ENCODE measurements at places on chromosomes 7 and 10.

DNA sequence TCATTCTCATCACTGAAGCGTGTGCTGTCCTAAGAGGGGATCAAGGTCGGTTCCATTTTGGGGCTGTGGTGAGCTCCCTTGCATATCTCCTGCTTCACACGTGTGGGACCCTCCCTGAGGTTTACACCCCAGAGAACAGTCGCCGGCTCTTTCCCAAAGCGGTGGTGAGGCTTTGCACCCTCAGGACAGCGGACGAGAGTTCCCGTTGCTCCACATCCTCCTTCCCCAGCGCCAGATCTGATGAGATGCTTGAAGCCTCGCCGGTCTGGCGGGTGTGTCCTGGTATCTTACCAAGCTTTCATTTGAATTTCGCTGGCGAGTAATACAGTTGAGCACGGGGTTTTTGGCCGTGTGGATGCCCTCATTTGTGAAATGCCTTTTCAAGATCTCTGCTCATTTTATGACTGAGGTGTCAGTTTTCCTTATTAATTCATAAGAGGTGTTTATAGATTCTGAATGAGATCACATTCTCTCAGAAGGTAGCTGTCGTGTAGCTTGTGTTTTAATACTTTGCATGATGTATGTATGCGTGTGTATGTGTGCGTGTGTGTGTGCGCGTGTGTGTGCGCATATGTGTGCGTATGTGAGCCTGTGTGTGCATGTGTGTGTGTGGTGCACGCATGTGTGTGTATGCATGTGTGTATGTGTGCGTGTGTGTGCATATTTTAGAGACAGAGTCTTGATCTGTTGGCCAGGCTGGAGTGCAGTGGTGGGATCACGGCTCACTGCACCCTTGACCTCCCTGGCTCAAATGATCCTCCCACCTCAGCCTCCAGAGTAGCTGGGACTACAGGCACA is 30.7 kb downstream of the ELFN1 start:
- no peak for DNase-seq

DNA sequence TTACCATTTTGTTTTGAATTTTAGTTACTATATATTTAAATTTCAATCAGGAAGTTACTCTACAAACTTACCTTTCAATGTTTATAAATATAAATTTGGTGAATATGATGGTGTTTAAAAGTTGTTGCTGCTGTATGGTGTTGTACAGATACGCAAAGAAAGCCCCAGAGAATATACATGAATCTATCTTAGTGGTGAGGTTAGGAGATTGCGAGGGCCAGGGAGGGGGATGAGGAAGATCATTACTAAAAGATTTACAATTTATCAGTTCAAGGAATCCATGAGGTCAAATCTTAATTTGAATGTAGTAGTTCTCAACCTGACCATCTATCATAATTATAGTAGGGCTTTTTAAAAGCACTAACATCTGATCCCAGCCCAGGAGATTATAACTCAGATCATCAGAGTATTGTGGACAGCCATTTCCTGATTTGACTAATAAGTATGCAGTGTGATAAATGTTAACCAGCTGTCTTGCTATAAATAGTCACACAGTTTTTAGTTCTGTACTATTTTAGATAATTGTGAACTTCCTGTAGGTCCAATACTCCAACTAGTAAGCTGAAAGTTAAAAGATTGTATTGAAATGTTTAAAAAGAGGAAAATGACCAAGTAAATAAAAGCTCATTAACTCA is 23.6 kb downstream of the FAM3C start:
- no peak for DNase-seq

GRCh38 chr10:12351447-12351846 is 2.1 kb downstream of the CAMK1D start:
- no peak for DNase-seq

- DNase-seq = no peak
Observed at GRCh38 chr10:124126145-124126982, 33.0 kb upstream of the CHST15 start.

DNA sequence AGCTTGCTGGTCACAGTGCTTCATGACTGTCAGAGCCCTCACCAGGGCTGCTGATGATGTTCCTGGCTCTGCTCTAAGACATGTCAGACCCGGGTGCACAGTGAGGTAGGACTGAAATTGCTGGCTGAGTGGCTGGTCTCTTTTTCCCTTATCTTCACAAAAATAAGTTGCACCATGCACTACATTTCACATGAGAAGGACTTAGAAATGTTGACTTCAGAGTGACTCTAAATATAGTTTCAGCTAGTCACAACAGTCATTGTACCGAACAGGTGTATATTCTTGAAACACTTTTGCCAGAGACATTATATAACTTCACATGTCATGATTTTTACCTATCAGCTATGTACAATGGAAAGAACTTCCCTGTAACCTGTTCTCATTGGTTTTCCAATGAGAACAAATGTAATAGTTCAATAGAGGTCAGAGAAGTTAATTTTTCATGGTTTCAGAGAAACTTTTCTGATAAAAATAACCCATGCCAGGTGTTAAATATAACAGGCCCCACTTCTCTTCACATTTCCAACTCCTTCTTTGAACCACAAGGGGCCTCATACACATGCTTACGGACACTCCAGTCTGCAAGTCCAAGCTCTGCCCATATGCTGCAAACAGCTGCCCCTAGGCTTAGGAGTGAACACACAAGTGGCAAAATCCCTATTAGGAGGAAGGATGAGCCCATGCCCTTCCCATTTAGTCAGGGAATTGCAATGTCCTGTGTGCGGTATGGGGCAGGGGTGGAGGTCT is 115.6 kb downstream of the CDK6 start:
- no peak for DNase-seq

DNA sequence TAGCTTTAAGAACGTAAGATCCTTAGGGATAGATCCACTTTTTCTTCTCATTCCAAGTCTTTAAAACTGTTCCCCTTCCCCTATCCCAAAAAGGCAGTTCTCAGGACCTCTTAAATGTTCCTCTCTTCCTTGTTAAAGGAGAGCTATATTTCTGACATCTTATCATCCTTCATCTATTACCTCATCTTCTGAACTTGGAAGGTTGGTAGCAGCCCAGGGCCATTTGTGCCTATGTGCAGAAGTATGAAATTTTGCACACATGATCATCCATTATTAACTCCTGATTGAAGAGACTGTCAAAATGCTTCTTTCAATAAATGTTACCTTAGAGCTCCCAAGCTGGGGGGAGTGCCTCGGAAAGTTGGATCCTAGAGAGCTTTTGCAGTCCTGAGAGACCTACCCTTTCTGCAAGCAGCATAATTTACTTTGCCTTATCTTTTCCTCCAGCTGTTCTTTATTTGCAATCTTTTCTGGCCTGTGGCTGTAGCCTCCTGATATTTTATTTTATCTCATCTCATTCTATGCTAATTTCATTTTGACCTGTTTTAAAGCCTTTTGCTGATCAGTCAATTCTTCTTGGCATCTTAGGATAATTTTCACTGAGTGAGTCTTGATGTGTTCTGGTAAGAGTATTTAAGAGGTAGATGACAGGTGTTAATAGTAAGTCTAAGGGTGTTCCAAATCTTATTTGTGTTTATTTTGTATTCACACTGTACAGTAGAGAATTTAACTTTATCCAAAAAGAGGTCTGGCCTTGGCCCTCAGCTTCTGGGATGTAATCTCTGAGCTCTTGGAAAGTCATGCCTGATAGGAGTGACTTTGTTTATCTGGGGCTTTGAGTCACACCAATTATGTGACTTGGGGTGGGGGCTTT is 135.0 kb upstream of the PDLIM1 start:
- no peak for DNase-seq

DNA sequence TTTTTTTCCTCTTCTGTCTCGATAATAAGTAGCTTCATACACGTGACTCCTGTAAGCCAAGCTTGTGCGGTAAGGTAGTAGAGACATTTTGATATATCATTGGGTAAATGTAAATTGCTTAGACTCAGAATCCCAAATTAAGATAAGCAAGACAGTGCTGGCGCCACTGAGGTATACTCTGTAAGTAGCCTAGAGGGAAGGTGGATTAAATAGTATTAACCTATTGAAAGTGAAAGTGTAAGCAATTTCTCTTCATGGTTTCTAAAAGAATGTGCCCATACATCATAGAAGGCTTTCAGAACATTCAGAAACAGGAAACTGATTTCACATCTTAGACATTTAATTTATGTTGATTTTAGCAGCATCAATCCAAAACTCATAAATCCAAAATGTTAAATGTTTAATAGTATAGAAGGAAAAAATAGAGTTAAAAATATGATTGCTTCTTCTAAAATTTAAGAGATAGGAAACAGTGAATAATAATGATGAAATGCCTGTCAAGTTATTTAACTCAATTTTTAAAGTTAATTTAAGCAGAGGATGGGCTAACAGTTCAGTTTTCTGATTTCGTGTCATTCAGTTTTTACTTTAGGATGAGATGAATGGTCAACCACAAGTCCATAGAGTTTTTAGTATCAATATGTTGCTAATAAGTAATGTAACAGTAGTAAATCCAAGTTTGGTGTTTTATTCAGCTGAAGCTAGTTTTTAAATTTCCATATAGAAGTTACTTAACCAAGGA is 36.8 kb downstream of the LRRC72 start:
- DNase-seq = peak; percentile 51

GRCh38 chr10:60710041-60710440 is 68.2 kb upstream of the CDK1 start:
- no peak for DNase-seq

- no peak for DNase-seq
Observed at GRCh38 chr7:51982653-51983052, 666.0 kb upstream of the COBL start.

GRCh38 chr7:100089458-100090196 is 858 bp downstream of the COPS6 start:
- no peak for DNase-seq

- DNase-seq = no peak
Observed at GRCh38 chr7:103870664-103871063, 118.8 kb downstream of the RELN start.

GRCh38 chr10:101807158-101807557 is 11.1 kb downstream of the OGA start:
- DNase-seq = no peak

GRCh38 chr7:132158841-132159240 is 417.4 kb downstream of the PLXNA4 start:
- no peak for DNase-seq

GRCh38 chr7:36910859-36911258 is 186.6 kb upstream of the AOAH start:
- no peak for DNase-seq

GRCh38 chr7:25844102-25844870 is 307.7 kb upstream of the NFE2L3 start:
- no peak for DNase-seq

- no peak for DNase-seq
Observed at GRCh38 chr7:117385363-117386109, 41.8 kb downstream of the ASZ1 start.

GRCh38 chr10:100506596-100507356 is 12.9 kb downstream of the SEC31B start:
- DNase-seq = no peak

- DNase-seq = no peak
Observed at GRCh38 chr7:70259502-70259901, 661.2 kb downstream of the AUTS2 start.

DNA sequence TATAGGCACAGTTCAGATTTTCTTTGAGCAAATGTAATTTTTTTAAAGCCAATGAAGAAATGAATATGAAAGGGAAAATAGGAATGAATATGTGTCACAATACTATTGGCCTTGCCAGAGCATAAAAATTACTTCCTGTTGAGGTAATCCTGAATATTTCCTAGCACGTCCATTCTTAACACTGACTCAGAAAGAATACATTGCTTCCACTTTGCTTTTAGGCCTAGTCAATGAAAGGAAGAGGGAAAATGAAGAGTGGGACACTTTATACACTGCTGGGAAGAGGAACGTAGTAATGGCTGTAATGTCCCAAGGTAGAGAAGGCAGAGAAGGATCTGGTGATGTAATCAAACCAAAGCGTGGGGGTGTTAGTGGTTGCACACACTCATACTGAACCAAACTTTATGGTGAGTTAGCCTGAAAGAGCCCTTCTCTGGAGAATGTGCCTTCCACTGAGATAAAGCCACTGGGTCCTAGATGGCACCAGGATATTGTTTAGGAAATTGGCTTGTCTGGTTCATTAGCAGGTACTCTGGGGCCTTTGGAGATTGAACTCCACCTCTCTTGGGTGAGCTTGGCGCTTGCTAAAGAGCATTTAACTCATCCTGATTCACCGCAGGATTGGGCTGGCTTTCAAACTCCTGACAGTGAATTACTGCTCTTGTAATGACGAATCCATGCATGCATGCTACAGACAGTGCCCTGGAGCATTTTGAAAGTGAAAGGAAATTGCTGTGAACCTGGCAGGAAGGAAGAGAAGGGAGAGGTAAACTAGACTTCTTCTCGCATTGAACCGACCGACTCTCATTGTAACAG is 254.9 kb downstream of the KIAA1217 start:
- DNase-seq = no peak

DNA sequence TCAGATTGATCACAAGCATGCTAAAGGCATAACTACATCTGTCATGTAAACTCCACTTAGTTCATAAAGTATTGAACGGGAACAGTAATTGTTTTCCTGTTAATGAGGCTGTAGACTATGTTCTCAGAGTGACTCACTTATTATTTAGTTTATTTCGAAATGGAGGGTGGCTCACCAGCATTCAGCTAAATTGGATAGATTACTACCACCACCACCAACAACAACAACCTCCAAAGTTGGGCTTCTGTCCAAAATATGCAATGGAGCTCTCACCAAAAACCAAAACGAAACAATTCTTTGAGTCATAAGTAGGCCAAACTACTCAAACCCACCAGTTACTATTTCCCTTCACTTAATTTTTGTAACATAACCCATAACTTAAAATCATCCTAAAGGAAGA is 127.9 kb upstream of the NRBF2 start:
- DNase-seq = no peak

GRCh38 chr10:86480571-86480970 is 41.0 kb downstream of the WAPL start:
- no peak for DNase-seq

- no peak for DNase-seq
Observed at GRCh38 chr10:59337201-59337652, 25.1 kb downstream of the FAM13C start.

DNA sequence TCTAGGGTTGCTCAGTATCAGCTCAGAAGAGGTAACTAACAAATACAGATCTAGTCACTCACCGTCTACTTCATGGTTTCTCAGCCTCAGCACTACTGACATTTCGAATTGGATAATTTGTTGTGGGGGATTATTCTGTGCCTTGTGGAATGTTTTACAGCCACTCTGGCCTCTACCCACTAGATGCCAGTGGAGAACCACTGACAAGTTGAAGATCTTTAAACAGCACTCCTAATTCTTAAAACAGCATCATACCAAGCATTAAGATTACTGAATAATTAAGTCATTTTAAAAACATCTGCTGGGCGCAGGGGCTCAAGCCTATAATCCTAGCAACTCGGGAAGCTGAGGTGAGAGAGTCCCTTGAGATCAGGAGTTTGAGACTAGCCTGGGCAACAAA is 82.6 kb downstream of the UPF2 start:
- no peak for DNase-seq

- no peak for DNase-seq
Observed at GRCh38 chr10:80709866-80710265, 172.2 kb downstream of the SH2D4B start.

GRCh38 chr7:149625947-149626392 is 128.4 kb upstream of the ZNF746 start:
- DNase-seq = no peak

- DNase-seq = no peak
Observed at GRCh38 chr10:122057841-122058413, 69.0 kb downstream of the TACC2 start.
